T-helper 1 cell treated with Interleukin-12 subunit alpha and Interleukin-12 subunit beta and Interleukin-4 antibody, amounts not matched to agents 30 ng/mL and 1 ng/mL, for 36 hours (primary cell): ENCODE measurements at places on chromosomes 11 and 22. TPM values are rescaled to one million over a fixed set of nuclear protein-coding genes. Genes with fewer than 3 reads are reported as not detected.

Gene BATF2
- 0.10 TPM in 1 of 2 replicates, not detected in the other for total RNA-seq

Gene P2RY6
- not detected in 2 replicates for total RNA-seq

Gene CRY2
- 24.0 and 27.9 TPM in 2 replicates for total RNA-seq

Gene UQCC3
- 7.8 and 8.0 TPM in 2 replicates for total RNA-seq

Gene TIGD3
- total RNA-seq, result 0.34 and 0.51 TPM in 2 replicates

Gene SMCO4
- 33.3 and 39.5 TPM in 2 replicates for total RNA-seq

Gene GNAZ
- 0.22 TPM in 1 of 2 replicates, not detected in the other for total RNA-seq

Gene STX3
- total RNA-seq, result 88.0 and 94.7 TPM in 2 replicates

Gene KCNQ1
- total RNA-seq, result 15.8 and 16.9 TPM in 2 replicates

Gene ARHGEF12
- total RNA-seq, result 26.8 and 27.2 TPM in 2 replicates

Gene MSANTD4
- total RNA-seq, result 16.8 and 19.8 TPM in 2 replicates

Gene TPBGL
- 0.17 and 0.20 TPM in 2 replicates for total RNA-seq

Gene POLR2F
- total RNA-seq, result 71.7 and 75.6 TPM in 2 replicates

Gene DCHS1
- total RNA-seq, result 0.32 and 0.37 TPM in 2 replicates

Gene ARHGAP20
- not detected in 2 replicates for total RNA-seq

Gene RHOG
- total RNA-seq, result 153 and 155 TPM in 2 replicates

Gene SLN
- not detected in 2 replicates for total RNA-seq

Gene SERPIND1
- not detected in 2 replicates for total RNA-seq

Gene MCM5
- 206 TPM in 2 replicates for total RNA-seq

Gene P2RY2
- total RNA-seq, result not detected in 2 replicates

Gene PTGDR2
- 0.12 and 0.34 TPM in 2 replicates for total RNA-seq

Gene LGR4
- not detected in 2 replicates for total RNA-seq

Gene CDKN1C
- 0.29 and 0.46 TPM in 2 replicates for total RNA-seq

Gene OR8A1
- not detected in 2 replicates for total RNA-seq

Gene MMP1
- total RNA-seq, result not detected in 2 replicates

Gene HBE1
- total RNA-seq, result not detected in 2 replicates

Gene SOX6
- total RNA-seq, result 0.17 TPM in 1 of 2 replicates, not detected in the other

Gene MS4A6E
- not detected in 2 replicates for total RNA-seq

Gene SERHL2
- 0.66 and 1.6 TPM in 2 replicates for total RNA-seq

Gene TMA7B
- 6.1 and 8.2 TPM in 2 replicates for total RNA-seq

Gene ENDOD1
- 21.9 and 22.4 TPM in 2 replicates for total RNA-seq

Gene PRODH
- 0.34 and 0.69 TPM in 2 replicates for total RNA-seq

Gene TRIM6
- total RNA-seq, result 0.07 and 0.10 TPM in 2 replicates

Gene TMEM184B
- total RNA-seq, result 45.9 and 46.2 TPM in 2 replicates

Gene TIMP3
- total RNA-seq, result not detected in 2 replicates

Gene CD6
- total RNA-seq, result 327 and 336 TPM in 2 replicates
